T-helper 2 cell (primary cell): ENCODE measurements at places on chromosomes 7 and 10.

GRCh38 chr7:25765110-25765655 lies 386.8 kb upstream of the NFE2L3 start:
- DNase-seq: no peak

GRCh38 chr10:100625816-100626215 lies 90.1 kb downstream of the HIF1AN start:
- no peak for DNase-seq

DNA sequence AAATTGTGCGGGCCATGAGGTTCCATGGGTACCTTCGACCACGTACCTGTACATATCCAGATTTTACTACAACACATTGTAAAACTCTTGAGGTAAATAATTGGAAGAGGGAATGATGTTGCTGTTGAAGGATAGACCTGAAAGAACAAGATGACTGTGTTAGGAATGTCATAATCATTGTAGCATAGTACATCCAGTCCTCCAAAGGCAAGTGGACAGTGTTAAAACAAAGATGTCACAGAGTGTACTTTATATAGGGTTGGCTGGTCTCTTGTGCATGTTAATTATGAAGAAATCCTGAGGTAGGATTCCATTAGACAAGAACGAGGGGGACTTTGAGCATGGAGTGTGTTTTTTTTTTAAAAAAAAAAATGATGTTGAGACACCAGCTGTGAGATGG lies 30.4 kb downstream of the VWC2 start:
- DNase-seq: no peak

DNA sequence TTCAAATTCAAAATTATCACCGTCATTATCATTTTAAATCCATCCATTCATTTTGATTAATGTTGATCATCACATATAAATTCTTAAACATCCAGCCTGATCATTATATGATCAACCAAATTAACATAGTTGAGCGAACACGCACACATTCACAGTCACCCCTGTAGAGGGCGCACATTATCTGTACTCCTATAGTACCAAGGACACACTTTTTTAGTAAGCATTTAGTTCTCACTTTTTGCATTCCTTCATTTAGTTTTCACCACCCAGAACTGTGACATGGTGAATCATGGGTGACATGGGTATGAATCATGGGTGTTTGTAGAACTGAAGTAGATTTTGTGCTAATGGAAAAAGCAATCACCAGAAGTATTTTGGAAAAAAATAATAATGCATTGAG lies 26.0 kb upstream of the ZNF735 start:
- DNase-seq: no peak

GRCh38 chr10:12628964-12629766 lies 279.8 kb downstream of the CAMK1D start:
- no peak for DNase-seq

DNA sequence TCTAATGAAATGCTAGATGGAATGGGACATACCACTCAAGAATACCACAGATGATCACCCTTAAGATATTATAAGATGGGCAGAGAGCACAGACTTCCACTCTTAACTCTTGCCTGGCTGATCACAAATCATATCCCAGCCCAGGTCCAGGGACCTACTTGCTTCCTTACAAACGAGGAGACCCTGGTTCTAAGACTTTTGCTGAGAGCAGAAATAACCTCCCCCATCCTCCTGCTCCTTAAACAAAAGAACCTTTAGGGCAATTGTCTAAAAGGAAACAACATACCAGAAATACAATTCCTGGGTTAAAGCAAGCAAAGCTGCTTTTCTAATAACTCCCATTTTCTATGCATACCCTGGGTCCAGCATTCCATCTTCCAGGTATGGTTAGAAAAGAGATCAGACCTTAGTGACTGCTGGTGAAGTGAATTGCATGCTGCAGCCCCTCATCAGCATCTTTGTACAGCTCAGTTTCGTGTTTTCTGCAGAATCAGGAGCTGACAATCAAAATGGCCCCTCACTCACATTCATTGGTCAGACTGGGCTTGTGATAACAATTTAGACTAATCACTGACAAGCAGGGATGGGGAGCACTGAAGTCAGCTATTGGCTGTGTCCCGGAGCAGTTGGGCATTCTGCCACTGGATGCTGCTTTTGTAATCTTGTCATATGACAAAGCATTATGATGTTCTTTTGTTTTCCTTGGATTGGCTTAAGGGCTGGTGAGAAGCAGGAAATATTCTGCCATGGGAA lies 14.6 kb downstream of the IFIT3 start:
- no peak for DNase-seq

- DNase-seq: no peak
These were observed 58.9 kb upstream of the SEMA3C start for GRCh38 chr7:80977751-80978150.

GRCh38 chr7:28078036-28078901 lies 102.3 kb downstream of the JAZF1 start:
- DNase-seq: peak; percentile 61

GRCh38 chr10:3750006-3750816 lies 34.8 kb downstream of the KLF6 start:
- no peak for DNase-seq

DNA sequence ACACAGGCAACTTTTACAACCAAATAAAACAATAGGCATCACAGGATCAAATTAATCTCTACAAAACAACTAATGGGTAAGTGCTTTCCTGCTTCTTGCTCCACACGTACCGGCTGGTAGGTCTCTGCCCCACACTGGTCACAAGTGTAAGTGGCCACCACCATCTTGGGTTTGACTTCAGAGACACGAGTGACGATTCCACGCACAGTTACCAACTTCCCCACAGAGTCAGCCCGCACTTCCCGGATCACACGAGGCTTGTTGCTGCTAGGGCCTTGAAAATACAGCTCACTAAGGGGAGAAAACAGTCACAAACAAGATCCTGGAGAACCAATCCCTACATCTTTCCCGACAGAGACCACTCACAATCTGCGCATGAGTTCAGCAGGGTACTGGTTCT lies 2.3 kb downstream of the MCM7 start:
- DNase-seq: no peak

DNA sequence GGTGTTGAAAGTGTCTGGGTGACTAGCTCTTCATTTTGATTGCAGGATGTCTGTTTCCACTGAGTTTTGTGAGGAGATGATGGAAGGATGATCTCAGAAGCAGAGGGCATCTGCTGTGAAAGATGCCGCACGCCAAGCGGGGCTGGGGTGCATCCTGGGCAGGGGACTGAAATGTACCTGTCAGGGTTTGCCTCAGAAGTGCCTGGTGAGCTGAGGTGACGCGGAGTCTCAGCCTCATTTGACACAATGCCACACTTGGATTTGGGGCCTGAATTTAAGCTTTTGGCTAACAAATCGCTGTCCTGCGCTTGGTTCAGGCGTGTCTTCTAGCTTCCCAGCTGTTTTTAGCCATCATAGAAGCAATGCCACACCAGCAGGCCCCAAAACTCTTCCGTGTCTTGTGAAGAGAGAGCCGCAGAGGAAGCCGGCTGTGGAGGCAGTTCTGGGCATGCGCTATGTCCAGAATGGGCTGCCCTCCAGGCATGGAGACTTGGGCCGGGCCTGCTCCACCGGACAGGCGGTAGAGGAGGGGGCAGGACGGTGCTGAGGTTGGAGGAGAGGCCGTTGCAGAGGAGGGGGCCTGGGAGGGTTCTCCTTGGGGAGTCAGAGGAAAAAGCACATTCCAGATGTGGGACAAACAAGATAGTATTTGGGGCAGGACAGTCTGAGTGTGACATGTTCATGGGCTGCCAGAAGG lies 31.2 kb downstream of the WDR86 start:
- DNase-seq: no peak

DNA sequence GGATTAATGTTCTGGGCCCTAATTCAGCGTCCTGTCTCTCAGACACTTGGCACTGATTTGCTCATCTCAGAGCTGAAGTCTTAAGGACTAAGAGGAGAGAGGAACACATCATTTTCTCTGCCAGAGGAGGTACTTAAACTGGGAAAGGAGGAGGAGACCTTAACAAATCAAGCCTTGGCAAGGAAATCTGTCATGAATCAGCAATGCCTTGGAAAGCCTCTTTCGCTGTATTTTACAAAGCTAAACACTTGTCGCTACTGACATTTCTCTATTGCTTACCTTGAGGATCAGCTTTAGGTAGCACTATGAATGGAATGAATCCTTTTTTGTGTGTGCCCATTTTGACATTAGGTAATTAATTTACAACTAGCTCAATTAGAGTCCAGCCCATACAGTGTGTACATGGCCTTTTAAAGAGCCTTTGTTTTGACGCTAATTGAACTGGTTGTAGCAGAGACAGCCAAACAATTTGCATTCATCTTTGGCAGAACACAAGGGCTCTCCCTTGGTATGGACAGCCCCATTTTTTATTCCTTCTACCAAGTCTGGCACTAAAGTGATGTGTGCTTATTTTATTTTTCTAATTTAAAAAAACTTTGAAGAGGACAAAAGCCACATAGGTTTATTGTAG lies 37.4 kb downstream of the AUTS2 start:
- no peak for DNase-seq

- no peak for DNase-seq
These were observed 48.1 kb downstream of the EGFR start for GRCh38 chr7:55066938-55067337.

- DNase-seq: no peak
These were observed 23.2 kb upstream of the AOAH start for GRCh38 chr7:36747280-36748016.

DNA sequence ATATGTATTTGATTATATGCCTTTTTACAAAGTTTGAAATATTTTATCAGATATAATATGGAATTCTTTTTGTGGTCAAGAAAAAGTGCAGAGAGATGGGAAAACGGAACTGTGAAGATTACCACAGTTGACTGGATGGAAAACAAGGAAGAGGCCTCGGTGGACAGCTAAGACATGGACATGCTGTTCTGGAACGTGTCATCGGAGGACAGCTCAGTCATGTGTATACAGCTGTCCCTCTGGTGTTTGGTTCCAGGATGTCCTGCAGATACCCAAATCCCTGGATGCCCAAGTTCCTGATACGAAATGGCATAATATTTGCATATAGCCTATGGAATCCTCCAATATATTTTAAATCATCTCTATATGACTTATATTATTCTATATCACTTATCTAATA lies 49.4 kb downstream of the TRIL start:
- DNase-seq: no peak

GRCh38 chr7:77258014-77258413 lies 58.4 kb upstream of the FGL2 start:
- DNase-seq: no peak

DNA sequence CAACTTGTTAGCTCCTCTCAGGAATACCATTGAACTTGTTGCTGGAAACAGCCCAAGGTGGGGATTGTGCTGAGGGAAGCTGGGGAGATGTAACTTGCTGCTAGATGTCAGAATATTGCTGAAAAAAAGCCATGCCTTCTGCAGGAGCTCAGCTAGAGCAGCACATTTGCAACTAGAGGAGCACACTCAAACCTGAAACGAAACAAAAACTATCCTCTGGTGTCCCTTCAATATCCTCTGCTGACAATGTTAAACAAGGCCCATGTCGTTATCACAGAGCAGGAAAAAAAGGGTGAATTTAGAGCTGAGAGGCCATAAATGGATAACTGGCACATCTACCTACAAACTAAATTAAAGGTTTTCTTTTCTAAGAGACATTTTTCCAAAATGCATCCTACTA lies 53.7 kb upstream of the MACC1 start:
- no peak for DNase-seq

DNA sequence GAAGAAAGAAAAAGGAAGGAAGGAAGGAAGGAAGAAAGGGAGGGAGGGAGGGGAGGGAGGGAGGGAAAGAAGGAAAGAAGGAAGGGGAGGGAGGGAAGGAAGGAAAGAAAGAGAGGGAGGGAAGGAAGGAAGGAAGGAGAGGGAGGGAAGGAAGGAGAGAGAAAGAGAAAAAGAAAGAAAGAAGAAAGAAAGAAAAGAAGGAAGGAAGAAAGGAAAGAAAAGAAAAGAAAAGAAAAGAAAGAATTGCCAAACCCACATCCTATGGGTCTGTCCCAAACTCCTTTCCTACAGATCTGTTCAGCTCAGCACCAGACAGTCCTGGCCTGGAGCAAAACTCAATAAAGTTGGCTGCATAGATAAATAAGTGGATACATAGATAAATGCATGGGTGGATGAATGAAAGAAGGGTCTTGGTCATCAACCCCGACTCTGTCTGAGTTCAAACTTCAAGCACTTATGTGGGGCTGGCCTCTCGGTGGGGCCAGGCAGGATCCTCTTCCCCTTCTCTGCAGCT lies 17.2 kb upstream of the TLX1 start:
- no peak for DNase-seq

- DNase-seq: no peak
These were observed 58.9 kb downstream of the HIPK2 start for GRCh38 chr7:139718859-139719258.

DNA sequence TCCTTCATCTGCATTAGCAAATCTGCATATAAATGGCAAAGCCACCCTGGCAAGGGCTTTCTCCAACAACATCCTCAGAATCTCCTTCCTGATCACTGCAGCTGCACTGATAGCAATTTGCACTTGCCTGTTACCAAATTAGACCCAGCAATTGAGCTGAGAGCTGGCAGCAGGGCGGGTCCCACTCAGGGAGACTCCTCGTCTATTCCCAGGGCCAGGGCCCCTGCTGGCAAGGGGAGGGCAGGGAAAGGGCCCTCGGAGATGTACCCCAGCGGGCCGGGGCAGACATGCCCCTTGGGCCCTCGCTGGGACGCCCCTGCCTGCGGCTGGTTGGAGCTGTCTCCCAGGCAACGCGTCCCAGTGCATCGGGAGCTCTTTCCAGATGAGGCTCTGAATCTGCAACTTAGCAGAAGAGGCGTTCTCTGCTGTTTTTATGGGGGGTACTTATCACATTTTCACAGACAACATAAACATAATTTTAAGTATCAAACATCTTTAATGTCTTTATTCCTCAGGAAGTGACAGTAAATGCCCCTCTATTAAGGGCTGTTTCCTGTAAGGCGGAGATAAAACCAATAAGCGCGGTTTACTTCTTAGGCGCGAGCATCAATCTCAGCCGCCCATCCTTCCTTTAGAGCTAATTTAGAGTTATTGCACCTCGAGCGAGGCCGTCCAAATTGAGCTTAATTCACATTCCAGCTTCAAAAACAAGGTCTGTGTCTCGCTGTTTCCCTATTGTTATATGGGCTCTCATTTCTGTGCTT lies 249.0 kb upstream of the PPP2R2D start:
- DNase-seq: no peak

GRCh38 chr10:1526436-1527055 lies 210.8 kb downstream of the ADARB2 start:
- no peak for DNase-seq

DNA sequence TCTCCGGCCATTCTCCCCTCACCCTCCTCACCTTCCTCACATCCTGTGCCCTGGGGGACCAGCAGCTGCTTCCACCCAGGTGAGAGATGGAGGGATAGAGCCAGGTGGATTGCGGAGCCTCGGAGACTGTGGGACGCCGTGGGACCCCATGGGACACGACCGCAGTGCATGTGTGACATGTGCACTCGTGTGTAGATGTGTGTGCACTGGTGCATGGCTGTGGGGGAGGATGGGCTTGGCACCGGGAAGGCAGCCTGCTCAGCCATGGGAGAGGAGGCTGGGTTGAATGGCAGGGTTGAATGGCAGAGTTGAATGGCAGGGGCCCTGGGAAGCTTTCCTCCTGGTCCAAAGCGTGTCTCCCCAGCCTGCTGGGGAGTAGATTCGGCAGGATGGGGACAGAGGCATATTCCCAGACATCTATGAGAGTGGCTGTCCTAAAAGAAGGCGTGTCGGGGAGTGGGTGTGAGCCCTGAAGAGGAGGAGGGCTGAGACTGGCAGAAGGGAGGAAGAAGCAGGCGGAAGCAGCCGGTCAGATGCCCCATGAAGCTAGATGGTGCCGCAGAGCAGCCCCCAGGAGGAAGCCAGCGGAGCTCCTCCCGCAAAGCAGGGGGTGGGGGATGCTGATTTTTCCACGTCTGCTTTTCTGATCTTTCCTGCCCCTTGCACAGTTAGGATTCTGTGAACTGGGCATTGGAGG lies 815 bp downstream of the GIMAP8 start:
- peak; percentile 61 for DNase-seq
